ENCODE measurements at places on chromosomes 2 and 18.
A peak's percentile ranks its signal among the peaks of the same experiment; 100 is the strongest.

GRCh38 chr2:139721411-139721995 lies 941.3 kb upstream of the NXPH2 start:
- DNase-seq = no peak

- DNase-seq = no peak
Observed at GRCh38 chr2:40639320-40639719, 187.4 kb upstream of the SLC8A1 start.

DNA sequence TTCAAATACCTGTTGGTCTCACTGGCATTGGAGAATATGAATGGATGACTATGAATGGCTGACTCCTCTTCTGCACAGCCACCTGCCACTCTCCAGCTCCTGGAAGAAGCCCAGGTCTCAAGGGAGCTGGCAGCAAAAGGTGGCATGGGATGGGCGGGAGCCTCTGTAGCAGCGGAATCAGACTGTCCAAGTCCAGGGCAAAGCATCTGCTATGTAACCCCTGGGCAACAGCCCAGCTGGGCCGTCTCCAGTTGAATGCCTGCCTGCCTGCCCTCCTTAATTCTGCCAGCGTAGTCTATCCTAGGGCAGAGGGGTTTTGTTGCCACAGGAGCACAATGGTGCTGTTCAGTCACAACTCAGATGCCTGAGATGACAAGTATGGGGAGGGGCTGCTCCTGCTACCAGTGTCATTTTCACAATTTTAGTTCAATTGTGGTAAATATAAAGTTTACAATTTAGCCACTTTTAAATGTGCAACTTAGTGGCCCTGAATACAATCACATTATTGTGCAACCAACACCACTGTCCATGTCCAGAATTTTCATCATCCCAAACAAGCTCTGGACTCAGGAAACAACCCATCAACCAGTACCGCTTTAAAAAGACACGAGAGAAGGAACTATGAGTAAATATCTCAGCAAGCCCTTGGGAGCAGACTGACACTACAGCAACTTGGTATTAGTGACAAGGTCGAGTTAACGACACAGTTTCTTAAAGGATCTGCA lies 115.2 kb downstream of the MYO5B start:
- no peak for DNase-seq

DNA sequence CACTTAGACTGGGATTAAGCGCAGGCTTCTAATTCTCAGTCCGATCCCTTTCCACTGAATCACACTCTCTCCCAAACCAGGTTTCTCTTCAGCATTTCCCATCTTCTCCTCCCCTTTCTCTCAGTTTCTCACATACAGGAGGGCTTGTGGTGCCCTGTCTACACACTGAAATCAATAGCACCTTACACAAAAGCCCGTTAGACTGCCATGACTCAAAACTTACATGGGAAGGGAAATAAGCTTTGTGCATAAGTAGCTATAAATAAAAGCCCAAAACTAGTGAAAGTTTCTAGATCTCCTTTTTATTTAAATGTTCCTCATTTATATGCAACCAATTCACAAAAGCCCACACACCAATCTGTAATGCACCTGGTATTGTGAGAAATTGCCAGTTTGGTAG lies 318.4 kb downstream of the TXNL1 start:
- no peak for DNase-seq

DNA sequence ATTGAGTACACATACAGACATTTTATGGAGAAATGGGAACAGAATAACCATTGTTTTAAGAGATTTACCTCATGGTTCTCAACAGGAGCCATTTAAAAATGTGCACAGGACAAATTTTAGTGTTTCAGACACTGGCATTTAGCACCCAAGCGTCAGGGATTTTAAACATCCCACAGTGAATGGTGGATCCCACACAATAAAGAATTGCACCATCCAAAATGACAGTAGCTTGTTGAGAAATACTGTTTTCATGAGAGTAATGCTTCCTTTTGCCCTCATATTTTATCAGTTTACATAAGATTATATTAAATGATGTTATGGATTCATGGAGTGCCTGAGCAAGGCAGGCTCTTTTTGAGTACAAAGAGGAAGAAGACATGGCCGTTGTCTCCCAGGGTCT lies 54.0 kb downstream of the MFSD6 start:
- DNase-seq = no peak

- peak; percentile 84 for DNase-seq
Observed at GRCh38 chr18:7921938-7922587, 354.9 kb downstream of the PTPRM start.

GRCh38 chr2:45014016-45014702 lies 4.9 kb upstream of the SIX2 start:
- peak; percentile 51 for DNase-seq

DNA sequence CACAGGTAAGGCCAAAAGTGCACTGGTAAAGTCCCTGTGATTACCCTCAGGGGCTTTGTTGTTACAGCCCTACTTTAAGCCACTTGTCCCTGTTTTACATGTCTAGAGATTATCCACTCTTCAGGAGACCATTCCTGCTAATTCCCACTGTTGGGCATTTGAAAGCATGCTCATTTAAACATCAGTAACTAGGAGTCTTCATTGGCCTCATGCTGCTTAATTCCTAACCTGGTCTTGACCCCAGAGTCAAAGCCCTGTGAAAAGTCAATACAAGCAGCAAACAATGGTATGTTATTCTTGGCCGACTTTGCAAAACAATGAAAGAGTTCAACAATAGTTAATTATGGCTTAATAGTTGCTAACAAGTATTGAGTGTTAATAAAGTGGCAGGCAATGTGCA lies 23.2 kb downstream of the AFF3 start:
- DNase-seq = no peak

DNA sequence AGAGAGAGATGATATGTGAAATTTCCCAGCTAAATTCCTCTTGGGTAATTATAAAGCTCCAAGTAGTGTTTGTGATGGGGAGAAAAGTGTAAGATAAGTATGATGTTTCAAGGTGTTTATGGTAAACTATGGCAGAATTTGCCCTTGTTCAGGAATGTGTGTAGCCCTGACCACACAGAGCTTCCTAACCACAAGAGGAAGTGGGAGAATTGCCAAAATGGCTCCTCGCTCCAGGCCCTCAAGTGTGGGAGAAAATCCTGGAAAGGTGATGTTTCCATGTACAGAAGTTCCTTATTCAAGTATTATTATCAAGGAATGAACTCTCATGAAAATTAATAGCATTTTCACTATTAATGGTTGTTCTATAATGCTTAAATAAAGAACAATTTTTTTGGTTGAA lies 878.3 kb downstream of the TDRD15 start:
- no peak for DNase-seq

DNA sequence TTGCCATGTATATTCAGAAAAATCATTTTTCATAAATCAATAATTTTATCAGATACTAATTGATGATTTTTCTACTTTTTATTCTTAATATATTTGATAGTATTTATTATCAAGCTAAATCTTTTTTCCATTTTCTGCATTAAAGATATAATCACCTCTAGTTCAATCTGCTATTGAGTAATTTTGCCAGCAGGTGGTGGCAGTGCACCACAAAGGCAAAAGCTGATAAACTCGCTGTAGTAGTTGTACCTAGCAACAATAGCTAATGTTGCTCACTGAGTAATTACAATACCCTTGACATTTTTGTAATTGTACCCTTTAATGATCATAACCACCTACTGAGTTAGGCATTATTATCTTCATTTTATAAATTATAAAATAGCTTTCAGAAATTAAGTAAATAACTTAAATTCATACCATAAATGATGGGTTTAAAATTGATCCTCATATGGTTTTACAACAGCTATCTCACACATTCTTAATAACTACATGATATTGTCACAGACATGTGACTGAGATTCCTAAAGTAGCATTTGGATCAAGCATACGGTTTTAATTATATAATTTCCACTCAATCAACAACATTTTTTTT lies 52.0 kb upstream of the CALCRL start:
- peak; percentile 62 for DNase-seq

GRCh38 chr2:96538487-96539214 lies 2.1 kb downstream of the ARID5A start:
- no peak for DNase-seq

GRCh38 chr2:196712867-196713266 lies 73.4 kb downstream of the CCDC150 start:
- no peak for DNase-seq

DNA sequence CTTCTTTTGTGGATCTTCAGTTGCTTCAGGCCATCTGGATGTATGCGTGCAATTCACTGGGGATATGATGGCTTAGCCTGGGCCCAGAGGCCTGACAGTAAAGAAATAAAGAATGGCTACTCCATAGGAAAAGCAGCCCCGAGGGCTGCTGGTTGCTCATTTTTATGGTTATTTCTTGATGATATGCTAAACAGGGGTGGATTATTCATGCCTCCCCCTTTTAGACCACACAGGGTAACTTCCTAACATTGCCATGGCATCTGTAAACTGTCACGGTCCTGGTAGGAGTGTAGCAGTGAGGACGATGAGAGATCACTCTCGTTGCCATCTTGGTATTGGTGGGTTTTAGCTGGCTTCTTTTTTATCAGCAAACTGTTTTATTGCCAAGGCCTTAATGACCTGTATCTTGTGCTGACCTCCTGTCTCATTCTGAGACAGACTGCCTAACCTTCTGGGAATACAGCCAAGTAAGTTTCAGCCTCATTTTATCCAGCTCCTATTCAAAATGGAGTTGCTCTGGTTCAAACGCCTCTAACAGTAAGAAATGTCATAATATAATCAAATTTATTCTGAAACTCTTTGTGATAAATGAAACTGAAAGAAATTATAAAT lies 60.5 kb downstream of the DSEL start:
- no peak for DNase-seq

DNA sequence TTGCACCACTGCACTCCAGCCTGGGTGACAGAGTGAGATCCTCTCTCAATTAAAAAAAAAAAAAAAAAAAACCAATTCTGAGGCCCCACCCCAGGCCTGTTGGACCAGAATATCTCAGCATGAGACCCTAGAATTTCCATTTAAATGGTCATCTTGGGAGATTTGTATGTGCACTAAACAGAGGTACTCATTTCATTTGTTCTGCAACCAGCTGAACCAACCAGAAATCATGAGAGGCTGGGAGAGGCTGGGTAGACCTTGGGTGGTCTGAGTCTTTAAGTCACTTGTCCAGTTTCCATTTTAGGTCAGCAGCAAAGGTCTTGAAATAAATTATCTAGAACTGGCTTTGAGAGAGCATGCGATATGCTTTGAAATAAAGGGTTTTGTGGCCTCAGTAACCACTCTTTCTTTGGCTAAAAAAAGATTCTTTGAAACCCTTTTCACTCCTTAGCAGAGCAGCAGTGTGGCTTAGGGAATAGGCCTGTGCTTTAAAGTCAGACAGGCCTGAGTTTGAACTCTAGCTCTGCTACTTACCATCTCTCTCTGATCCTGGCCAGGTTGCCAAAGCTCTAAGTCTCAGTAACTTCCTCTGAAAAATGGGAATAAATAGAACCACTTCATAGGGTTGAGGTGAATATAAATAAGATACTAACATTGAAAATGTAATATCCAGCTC lies 52.6 kb downstream of the QPCT start:
- DNase-seq = no peak

GRCh38 chr2:96847586-96847985 lies 3.8 kb upstream of the ANKRD23 start:
- no peak for DNase-seq

- no peak for DNase-seq
Observed at GRCh38 chr2:84288293-84288692, 170.8 kb downstream of the SUCLG1 start.

- no peak for DNase-seq
Observed at GRCh38 chr2:70552501-70553333, 909 bp downstream of the TGFA start.

DNA sequence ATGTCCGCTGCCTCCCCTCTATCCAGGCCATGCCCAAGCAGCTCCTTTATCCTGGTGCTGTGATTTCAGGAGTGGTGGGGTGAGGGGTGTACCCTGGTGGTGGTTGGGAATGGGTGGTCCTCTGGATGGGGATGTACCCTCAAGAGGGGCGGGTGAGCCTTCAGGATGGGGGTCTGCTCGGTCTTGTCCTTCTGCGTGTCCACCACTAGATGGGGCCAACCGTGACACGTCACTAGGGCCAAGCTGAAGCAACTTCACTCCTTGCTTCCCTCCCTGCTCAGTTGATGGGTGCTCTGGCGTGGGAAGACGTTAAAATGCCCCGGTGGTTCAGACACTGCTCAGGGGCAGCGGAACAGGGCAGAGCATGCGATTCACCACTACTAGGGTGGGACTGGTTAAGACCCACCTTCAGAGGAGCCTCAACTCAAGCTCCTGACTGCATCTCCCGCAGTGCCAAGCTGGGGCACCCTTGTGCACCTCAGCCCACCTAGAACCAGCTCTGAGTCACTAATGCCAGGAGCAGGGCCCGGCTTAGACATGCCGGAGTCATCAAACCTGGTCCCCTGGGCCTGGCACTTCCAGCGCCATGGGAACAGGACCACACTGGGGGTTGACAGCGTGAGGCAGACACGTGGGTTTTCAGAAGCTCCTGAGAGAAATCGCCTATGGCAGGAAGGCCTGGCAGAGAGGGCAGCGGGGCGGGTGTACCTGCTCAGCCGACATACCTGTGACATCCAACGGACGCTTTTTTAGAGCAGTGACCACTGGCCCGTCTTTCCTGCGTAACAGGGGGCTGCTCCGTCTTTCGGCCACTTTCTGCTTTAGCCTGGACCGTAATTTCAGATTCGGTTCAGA lies 256.7 kb downstream of the HDAC4 start:
- DNase-seq = peak; percentile 50

All from fibroblast of skin of back (primary cell).